ENCODE measurements at places on chromosomes 6 and 20.

DNA sequence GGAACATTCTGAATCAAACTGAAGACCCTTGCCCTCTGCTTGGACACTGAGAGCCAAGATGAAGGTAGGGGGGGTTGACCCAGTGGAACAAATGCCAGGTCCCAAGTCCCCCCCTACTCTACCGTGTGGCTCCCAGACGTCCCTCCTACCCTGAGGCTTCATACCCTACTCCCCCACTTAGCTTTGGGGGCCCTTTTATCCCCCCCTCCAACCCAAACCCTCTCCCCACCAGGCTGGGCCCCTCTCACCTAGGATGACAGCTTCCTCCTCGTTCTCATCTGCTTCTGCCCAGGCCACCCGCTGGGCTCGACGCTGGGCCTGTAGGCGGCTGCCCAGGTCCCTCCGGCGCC, 1.5 kb downstream of the DDRGK1 start:
- no peak for DNase-seq

GRCh38 chr6:150813319-150813992, 52.0 kb upstream of the MTHFD1L start:
- peak; percentile 82 for DNase-seq

DNA sequence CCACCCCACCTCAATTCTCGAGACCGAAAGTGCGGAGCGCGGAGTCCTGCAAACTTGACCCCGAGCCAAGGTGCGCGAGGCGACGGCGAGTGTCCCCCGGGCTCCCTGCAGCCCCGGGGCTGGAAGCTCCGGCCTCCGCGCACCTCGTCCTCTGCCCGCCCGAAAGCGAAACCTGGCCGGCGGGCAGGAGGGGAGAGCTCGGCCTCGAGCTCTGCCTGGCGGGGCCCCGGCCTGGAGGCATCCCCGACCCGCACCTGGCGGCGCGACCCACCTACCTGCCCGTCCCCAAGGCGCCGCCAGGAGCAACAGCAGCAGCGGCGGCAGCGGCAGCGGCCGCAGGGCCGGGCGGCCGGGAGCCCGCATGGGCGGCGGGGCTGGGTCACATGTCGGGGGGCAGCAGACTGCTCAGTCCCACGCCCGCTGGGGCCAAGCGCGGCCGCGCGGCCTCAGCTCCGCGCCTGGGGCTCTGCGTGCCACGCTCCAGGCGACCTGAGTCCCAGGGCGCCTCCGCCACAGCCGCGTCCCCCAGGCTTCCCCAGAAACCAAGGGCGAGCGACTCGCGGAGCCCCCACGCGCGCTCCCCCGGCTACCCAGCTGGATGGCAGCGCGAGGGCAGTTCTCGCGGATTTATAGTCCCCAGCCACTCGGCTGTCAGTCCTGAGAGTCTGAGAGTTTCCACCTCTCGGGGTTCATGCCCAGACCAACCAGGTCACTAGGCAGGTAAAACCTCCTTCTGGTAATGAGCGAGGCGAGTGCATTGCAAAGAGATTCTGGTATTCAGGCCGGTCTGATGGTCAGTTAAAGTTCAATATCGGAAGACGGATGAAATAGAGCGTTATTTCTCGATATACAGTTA, at the start of gene IL20RA:
Gene IL20RA (minus strand): TSS at position 600 of the 856 bp plus-strand sequence. CDS start 237 bp downstream, at position 363.
- DNase-seq, result peak; percentile 74

- DNase-seq, result no peak
Measured at GRCh38 chr6:85412911-85413430, 36.9 kb upstream of the NT5E start.

Measured in eye (tissue), 1 donor.